ENCODE measurements at places on chromosomes 5 and 9.

GRCh38 chr5:115384587-115385375 is 88.3 kb upstream of the CCDC112 start:
- no peak for DNase-seq

GRCh38 chr9:20884985-20885593 is 146.4 kb downstream of the HACD4 start:
- DNase-seq: peak; percentile 75

DNA sequence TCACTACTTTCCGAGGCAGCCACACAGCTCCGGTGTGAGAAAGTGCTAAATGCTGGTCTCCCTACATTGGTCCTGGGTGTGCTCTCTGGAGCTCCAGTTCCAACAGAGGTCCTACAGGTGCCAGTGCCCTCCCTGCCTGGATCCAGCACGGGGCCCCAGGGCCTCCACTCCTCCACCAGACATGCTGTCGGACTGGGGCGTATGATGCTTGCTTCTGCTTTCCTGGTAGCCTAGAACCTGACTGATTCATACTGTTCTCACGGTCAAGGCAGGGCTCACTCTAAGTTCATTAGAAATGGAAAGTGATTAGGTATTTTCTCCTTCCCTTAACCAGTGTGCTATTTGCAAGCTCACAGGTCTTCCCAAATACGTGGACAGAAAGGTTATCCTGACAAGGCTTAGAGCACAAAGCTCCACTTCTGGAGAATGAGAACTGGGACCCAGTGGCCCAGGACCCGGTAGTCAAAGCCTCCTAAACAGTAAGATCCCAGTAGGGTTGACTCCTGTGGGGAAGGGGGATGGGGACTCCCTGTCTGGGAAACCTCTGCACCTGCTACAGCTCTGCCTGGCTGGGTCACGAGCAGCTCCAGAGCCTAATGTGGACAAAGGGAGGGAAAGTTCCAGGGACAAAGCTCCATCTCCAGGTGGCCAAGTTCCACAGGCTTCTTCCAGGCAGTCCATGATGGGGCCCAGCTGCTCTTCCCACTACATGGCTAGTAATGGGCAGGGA is 98.1 kb downstream of the PAX5 start:
- DNase-seq: no peak

GRCh38 chr5:4963265-4963664 is 176.9 kb upstream of the ADAMTS16 start:
- no peak for DNase-seq

- DNase-seq: peak; percentile 51
Observed at GRCh38 chr9:128683340-128684064, 5.5 kb upstream of the SET start.

- DNase-seq: no peak
Observed at GRCh38 chr5:78137290-78137689, 157.2 kb downstream of the AP3B1 start.

DNA sequence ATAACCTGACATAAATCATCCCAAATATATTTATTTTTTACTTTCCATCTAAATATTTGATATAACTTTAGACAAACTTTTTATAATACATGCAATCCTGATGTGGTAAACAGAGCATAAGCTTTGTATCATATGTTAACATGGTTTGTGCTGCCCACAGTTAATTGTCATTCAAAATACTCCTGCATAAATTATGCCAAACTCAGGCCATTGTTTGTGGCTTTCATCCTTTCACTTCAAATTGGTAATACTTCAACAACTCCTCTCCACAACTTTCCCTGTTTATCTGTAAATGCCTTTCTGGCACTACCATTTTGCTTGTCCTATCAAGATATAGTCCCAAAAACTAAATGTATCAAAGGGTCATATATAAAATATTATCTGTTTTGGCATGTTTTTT is 586.7 kb downstream of the HINT1 start:
- no peak for DNase-seq

- no peak for DNase-seq
Observed at GRCh38 chr5:54159153-54159892, 151.1 kb downstream of the ARL15 start.

- DNase-seq: peak; percentile 78
Observed at GRCh38 chr9:129496473-129497004, 124.4 kb downstream of the C9orf50 start.

GRCh38 chr5:96933764-96934707 is 1.8 kb upstream of the LNPEP start:
- no peak for DNase-seq

DNA sequence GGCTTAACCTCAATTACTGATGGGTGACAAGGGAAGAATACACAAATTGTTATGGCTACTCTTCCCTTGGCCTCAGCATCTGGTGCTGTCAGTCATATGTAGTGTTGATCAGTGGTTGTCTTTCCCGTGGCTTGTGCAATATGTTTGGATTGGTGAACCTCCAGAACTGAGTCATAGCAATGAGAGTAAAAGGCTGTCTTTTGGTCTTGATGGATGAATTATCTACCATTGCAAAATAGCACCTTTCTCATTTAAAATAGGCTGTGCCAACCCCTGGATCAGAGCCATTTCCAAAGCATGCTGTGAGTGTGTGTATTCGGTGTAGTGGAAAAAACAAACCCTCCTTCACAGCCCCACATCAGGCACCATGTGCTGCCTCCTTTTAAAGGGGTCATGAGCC is 14.6 kb upstream of the F2R start:
- DNase-seq: no peak

DNA sequence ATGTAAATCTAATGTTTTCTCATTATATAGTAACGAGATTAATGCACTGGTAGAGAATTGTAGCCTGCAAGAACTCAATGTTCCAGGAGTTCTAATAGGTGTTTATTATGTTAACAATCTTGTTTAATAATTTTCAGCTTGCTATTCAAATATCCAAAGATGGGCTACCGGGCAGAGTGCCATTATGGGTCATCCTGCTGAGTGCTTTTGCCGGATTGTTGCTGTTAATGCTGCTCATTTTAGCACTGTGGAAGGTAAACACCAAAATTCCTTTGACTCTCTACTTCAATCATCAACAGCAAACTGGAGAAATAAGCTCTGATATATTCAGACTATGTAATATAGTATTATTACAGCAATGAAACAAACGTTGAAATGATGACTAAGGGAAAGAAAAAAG is 41.9 kb upstream of the ITGA2 start:
- no peak for DNase-seq

DNA sequence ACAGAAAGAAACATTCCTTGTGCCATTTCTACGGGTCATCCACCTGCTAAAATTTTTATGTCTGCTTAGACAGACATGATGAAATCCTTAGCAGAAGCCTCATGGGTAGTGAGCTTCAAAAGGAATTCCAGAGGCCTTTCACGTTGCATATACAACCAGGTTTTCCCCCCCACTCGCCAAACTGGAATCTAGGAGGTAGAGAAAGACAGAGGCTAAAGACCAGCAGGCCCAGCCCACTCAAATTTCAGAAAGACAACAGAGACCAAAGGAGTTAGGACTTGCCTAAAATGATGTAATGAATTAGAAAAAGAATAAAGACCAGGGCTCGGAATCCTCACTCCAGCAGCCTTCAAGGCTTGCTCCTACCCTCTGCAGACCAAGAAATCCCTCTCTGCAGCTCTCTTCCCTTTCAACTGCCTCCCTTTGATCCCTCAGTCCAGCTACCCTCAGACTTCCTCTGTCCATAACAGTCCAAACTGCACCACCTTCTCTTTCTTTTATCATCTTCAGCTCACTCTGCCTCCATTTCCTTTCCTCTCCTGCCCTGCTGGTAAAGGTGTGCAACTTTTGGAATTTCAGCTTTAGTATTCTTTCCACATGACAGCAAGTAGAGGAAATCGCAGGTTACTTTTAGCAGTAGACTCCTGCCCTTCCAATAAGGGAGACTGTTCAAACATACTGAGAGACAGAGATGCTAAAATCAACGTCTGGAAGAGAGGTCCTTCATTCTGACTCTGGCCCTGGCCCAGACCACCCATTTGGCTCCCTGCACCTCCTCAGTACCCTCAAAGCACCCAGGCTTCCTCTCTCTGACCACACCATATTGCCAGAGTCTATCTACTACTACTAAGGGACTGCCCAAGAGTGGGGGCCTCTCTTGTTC is 8.9 kb downstream of the B4GALT1 start:
- no peak for DNase-seq

GRCh38 chr5:168979135-168979534 is 321.8 kb downstream of the SLIT3 start:
- no peak for DNase-seq

GRCh38 chr5:167050568-167051401 is 1240.7 kb upstream of the WWC1 start:
- DNase-seq: no peak

- DNase-seq: no peak
Observed at GRCh38 chr9:103474156-103474555, 479.0 kb downstream of the CYLC2 start.

- DNase-seq: no peak
Observed at GRCh38 chr5:171628633-171628974, 157.0 kb upstream of the SMIM23 start.

- DNase-seq: peak; percentile 36
Observed at GRCh38 chr5:54013556-54014194, 296.7 kb downstream of the ARL15 start.

DNA sequence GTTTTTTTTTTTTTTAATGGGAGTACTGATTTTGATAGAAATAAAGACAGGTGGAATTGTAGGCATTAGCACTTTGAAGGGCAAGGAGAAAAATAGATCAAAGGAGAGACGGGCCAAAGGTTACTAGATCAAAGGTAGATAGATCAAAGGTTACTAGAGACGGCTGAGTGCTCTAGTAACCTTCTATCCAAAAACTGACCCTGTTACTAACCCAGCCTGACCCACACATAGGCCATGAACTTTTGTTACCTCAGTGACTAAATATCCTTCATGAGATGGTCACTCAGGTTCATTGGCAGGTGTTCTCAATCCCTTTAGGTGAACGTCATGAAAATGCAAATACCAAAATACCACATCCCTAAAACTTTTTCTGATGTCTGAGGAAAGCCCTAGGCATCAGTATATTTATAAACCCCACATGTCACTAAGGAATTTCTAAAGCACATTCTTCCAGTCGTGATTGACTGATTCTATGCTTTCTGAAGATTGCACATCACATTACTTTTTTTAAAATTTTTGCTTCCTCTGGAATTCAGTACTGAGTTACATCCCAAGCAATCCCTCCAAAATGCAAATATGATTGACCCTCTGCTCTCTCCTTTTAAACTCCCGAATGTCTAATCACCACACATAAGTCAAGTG is 772.7 kb downstream of the BRINP1 start:
- DNase-seq: no peak
